ENCODE measurements at places on chromosomes 16 and 17.

DNA sequence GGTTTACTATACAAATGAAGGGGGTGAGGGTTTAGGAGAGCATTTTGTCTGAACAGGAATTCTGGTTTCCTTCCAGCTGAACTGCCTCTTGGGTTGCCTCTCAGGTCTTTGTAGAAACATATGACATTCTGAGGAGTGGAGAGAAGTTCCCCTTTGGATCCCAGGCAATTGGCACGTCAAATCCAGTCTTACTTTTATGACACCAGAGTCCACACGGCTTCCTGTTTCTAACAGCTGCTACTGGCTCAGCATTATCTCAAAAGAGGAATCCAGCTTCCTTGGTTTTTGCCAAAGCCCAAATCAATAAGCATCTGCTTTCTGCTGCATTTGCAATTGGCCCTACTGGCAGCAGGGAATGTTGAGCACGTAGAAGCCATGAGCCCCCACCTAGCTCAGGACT, 97.6 kb upstream of the FAM20A start:
- no peak for DNase-seq

GRCh38 chr17:54046570-54046969, 223.8 kb downstream of the KIF2B start:
- DNase-seq: no peak

- peak; percentile 86 for DNase-seq
Measured at GRCh38 chr16:23595951-23596720, at the start of gene NDUFAB1. TSS of gene NDUFAB1 (minus strand) at chr16:23596316. CDS start at chr16:23596290, 26 bp downstream.

DNA sequence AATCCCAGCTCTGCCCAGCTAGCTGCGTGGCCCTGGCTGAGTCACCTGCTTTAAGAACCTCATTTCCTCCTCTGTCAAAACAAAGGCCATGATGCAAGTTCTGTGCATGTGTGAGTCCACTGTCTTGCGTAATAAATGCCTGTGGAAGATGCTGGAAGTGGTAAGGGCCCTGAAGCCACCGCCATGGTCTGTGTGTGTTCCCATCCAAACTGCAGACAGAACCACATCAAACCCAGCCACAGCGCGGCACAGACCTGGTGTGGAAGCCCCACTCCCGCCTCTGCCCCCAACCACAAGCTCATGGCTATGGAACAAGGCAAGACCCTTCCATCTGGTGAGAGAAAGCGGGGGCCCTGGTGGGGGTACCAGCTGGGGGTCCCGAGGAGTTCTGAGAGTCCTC, 26.0 kb downstream of the NECAB2 start:
- DNase-seq: peak; percentile 47

DNA sequence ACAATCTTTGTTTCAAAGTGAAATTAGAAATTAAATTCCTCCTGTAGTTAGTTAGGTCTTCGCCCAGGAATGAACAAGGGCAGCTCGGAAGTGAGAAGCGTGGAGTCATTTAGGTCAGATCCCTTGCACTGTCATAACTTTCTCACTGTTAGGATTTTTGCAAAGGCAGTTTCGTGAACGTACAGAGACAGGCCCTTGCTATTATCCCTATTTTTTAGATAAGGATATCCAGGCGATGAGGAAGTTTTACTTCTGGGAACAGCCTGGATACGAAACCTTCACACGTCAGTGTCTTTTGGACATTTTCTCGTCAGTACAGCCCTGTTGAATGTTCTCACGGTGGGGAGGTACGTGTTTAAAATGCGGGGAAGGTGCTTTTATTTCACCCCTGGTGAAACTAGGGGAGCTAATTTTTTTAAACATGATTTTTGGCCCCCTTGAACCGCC, 318 bp upstream of the RBL2 start:
- no peak for DNase-seq

GRCh38 chr16:11328172-11329070, 16.8 kb upstream of the RMI2 start:
- peak; percentile 78 for DNase-seq

DNA sequence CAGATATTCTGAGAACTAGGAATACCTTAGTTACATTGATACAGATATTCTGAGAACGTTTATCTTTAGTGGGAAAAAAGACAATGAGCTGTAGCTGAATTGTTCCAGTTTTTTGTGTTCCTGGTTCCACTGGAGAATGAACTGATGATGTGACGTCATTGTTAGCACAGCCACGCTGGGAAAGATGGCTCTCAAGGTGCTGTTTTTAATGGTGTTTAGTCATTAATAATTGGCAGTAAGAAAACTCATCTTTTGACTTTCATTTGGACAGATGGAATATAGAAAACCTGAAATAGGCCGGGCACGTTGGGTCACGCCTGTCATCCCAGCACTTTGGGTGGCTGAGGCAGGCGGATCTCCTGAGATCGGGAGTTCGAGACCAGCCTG, 10.4 kb downstream of the FOXK2 start:
- no peak for DNase-seq

DNA sequence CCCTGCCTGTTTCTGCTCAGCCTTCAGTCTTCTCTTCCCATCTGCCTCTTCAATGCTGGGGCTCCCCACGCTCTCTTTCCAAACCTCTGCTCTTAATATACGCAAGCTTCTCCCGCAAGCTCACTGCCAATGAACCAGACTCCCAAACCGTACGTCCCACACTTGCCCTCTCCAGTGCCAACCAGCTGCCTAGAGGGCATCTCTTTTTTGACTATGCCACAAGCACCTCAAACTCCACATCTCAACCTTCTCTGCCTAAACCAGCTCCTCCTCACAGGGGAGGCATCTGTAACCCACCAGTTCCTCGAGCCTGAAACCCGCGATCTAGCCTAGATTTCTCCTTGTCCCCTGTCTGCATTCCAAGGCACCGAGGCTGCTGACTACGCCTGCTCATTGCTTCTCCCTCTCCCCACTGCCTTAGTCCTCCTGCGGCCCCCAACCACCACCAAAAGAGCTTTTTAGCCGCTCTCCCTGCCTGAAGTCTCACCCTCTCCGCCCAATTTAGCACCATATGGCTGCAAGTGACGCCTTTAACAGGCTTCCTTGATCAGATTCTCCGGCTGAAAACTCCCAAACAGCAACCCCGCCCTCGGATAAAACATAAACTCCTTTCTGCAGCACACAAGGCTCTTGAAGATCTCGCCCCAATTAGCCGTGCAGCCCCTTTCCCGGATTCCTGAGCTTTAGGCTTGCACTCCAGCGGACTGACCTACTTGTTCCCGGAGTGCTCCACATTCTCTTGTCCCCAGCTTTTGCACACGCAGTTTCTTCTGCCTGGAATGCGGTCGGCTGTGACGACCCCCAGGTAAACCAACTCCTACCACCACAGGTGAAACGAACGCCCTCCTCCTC, 1.5 kb downstream of the GGA2 start:
- no peak for DNase-seq

DNA sequence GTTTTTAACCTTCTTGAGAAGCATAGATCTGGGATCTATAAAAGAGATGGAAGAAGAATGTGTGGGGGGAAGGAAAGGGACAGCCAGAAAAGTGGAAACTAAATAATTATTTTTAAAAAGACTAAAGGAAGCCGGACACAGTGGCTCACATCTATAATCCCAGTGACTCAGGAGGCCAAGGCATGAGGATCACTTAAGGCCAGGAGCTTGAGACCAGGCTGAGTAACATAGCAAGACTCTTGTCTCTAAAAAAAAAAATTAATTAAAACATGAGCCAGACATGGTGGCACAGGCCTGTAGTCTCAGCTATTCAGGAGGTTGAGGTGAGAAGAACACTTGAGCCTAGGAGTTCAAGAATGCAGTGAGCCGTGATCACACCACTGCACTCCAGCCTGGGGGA, 335.1 kb downstream of the GRIN2A start:
- no peak for DNase-seq

- DNase-seq: no peak
Measured at GRCh38 chr17:8468127-8468526, 32.4 kb downstream of the NDEL1 start.

- DNase-seq: no peak
Measured at GRCh38 chr16:57770361-57770760, 31.9 kb downstream of the KIFC3 start.

- DNase-seq: no peak
Measured at GRCh38 chr17:73824321-73824720, 180.1 kb upstream of the SDK2 start.

DNA sequence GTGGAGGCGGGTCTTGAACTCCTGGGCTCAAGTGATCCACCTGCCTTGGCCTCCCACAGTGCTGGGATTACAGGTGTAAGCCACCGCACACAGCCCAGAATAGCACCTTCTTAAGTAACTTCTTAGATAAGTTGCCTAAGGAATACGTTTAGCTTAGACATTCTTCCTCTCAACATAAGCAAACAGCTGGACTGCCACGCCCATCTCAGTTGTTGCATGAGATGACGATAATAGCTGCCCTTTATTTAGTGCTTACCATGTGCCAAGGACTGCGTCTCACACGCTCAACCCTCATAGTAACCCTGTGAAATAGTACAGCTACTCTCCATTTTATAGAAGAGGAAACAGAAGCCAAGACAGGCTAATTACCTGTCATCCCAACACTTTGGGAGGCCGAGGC, 11.8 kb downstream of the HASPIN start:
- no peak for DNase-seq

DNA sequence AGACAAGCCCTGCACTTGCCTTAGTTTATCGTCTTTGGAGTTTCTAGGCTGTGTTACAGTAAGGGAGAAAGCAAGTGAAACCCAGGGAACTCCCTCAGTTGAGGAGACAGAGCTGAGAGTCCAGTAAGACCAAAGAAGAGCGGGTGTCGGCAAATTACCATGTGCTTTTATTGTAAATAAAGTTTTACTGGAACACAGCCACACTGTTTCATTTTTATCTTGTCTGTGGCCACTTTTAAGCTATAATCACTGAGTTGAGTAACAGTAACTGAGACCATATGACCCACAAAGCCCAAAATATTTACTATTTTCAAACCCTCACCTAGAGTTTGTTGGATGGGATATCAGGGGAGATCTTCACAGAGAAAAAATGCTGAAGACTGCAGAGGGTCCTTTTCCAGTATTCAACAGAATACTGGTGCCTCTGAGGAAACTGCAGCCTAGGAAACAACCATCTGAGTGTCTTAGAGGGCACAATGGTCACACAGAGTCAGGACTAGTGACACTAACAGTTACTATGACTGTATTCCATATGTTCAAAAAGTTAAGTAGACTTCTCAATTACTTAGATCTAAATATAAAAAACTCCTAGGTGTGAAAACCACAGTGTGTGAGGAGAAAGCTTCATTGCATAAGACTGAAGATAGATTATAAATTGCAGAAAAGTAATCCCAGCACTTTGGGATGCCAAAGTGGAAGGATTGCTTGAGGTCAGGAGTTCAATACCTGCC, 351.1 kb upstream of the TBX2 start:
- no peak for DNase-seq

DNA sequence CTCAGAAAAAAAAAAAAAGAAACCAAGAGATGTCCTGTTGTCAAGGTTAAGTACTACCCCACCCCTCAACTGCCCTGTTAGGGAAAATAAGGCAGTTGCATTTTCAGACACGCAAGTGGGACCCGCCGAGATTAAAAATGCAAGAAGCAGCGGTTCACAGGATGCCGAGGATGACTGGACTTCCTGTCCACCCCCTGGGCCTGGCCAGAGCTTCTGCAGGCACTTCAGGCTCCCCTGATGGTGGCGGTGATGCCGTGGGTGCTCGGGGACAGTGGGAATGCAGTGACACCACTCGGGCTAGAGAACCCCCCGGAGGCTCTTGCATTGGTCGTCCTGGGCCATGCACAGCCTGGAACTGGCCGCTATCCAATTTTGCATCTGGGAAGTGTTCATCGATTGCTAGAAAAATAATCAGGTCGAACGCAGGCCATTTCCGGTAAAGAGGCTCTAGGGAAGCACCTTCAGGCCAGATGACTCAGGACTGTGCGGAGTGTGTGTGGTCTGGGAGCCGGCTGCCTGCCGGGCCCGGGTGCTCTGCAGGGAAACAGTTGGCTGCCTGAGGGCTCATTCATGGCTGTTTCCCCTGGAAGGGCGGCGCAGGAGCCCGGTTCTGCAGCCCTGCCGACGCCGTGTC, 13.4 kb upstream of the CRISPLD2 start:
- DNase-seq: peak; percentile 76

DNA sequence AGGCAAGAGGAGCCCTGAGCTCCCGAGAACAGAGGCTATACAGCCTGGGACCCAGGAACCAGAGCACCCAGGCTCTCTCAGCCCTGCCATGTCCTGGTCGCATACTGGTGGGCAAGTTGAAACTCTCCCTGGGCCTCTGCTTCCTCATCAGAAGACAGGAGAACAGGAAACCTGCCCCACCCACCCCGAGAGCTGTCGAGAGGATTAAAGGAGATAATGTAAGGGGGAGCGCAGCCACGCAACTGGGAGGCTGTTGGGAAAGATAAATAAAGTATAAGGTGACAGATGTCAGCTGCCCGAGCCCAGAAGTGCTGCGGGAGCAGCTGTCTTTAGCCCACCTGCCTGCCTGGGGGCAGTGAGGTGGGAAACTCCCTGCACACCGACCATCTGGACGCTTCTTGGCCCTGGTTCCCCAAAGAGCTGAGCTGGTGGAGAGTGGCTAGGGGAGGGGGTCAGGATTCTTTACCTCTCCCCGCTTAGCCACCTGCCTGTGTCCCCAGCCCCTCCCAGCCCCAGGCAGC, 6.8 kb downstream of the KIF19 start:
- no peak for DNase-seq

DNA sequence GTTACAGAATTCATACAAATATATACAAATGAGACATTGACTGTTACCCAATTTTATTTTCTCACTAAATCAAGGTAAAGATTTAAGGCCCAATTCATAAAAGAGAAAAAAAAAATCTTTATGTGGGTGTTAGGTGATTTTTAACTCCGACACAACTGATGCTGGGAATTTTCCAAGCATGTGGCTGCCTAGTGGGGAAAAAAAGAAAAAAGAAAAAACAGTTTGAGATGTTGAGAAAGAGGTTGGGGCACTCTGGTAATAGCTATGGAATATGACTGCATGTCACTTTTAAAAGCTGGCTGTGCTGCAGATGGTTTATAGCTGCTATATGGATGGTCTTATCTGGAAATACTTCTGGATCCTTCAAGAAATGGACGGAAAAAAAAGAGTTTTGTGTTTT, 739.9 kb upstream of the SOX9 start:
- no peak for DNase-seq

DNA sequence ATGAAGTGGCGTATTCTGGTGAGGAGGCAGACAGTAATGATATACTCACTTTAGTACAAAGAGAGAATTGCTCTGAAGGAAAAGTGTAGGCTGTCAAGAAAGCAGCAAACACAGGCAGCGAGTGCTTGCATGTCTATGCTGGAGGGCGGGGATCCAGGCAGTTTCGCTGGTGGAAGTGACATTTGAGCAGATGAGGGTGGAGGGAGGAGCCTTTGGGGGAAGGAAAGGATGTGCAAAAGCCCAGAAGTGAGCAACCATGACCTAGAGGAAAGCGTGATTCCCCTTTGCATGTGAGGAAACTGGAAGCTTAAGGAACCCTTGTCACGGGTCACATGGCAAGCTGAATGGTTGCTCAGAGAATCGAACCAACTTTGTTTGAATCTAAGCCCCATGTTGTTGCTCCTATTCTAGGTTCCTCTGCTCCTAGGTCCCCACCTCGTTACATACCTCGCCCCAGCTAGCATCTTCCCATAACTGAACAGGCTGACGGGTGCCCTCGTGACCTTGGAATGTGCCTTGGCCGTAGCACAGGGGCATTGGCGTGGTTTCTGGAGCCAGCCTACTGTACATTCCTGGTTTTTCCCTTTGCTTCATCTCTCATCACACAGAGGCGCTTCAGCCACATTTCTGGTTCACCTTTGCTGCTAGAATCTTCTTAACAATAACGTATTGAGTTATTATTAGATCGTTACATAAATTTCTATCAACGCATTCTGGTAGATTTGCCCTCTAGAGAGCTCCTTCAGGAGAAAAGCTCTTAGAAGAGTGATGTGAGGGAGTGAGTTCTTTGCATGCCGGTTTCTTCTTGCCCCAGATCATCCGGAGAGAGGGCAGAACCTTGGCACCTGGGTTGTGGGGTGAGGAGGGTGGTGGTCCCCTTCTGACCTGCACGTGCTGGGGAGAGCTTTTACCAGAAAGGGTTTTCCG, 191.8 kb downstream of the SNX29 start:
- no peak for DNase-seq

All from CD4-positive, alpha-beta T cell treated with Interferon gamma for 1 hour (primary cell).